ENCODE measurements at places on chromosomes 7 and 10. TPM values are rescaled to one million over a fixed set of nuclear protein-coding genes. Genes with fewer than 3 reads are reported as not detected.

SUN3 gene
- not detected for total RNA-seq

GDF10 gene
- 6.6 TPM for total RNA-seq

MYH16 gene
- total RNA-seq: not detected

EIF5AL1 gene
- total RNA-seq: 0.10 TPM

IGF2BP3 gene
- 37.3 TPM for total RNA-seq
